ENCODE measurements at places on chromosomes 7 and 10.

- no peak for DNase-seq
Measured at GRCh38 chr10:86104156-86104555, 262.4 kb downstream of the GRID1 start.

DNA sequence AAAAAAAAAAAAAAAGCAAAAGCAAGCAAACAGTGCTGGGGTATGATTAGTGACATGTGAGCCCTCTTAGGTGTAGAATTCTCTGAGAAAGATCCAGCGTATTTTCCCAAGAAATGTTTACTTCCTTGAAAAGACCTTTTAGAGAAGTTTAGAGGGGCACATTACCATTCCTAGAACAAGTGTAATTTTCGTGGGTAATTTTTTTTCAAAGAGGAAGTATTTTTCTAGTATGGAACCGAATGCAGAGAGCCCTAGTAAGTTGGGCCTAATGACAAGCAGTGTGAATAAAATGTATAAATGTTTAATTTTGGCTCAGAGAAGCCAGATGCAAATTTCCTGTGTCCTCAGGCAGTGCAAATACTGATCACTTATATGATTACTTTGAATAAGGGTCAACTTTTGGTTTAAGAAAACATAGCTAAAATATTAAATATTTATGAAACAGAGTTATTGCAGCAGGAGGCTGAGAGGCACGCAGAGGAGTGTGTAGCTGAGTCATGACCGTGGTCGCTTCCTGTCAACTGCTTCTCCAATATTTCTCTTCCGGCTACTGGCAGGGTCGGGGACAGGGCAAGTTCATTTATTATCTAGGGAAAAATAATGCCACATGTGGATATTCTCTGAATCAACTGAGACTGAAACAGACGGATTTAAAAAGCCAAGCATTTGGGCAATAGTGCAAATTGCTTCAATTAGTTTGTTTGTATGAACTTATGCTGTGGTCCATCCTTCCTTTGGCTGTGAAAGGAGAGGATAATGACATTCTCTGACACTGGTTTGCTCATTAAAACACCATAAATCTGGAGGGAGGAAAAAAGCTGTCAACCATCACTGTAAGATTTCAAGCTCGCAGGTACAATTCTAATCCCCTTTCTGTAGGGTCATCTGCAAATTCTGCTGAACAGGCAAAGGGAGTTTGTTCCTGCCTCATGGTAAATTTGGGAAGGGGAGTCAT is 495.2 kb downstream of the GLRX3 start:
- peak; percentile 69 for DNase-seq

GRCh38 chr7:99693427-99694200 is 13.8 kb upstream of the CYP3A5 start:
- no peak for DNase-seq

DNA sequence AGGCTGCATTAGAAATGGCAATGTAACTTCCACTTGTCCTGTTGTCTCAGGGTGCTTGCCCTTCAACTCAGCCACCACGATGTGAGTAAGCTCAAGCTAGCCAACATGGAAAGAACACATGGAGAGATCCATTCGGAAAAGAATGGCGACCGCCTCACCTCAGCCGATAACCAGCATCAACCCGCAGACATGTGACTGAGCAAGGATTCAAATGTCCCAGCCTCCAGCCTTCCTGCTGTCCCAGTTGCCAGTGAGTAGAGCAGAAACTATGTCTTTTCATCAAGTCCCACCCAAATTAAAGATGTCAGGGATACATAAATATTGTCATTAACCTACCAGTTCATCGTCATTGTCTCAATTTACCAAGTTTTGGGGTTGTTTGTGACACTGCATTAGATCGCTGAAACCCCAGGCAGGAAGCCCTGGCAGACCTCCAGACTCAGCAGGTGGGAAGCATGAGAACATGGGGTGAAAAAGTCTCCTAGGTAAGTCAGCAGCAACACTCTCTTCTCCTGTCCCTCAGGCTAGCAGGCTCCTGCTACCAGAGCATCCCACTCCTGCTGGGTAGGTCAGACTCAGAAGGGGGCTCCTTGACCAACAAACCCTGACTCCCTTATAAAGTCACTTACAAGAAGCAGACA is 67.0 kb downstream of the OSBPL3 start:
- DNase-seq, result no peak

DNA sequence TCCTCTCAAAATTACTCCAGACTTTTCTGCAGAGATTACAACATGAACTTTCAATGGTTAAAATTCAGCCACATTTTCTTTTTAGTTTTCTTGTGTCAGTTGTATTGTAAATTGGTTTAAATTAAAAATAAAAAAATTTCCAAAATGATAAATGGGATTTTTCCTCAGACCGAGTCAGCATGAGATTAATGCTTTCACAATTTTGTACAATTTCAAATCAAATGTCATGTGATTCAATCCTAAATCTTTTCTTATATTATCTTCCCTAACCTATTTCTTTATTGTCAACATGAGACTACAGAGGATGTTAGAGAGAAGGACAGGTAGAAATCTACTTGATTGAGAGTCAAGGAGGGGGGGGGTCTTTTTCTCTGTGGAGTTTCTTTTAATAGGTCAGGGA is 33.7 kb downstream of the FZD1 start:
- DNase-seq, result no peak

- DNase-seq, result no peak
Measured at GRCh38 chr7:28199021-28199510, 18.5 kb upstream of the JAZF1 start.

DNA sequence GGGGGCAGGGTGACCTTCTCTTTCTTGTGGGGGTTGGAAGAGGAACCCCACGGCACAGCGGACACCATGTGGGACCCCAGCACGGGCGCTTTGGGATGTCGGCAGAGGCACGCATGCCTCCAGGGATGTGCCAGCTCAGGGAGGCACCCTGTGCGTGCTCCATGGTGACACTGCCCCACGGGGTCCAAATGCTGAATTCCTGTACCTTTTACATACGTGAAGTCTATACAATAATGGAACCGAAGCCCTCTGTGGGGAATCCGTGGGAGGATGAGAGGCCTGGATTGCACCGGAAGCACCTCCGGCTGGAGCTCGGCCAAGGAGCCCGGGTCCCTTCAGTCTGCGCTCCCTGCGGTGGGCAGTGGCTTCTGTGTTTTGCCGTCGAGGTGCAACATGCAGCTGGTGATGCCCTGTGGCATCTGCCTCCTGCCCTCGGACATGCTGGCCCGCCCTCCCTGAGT is 524.3 kb downstream of the DNAJB6 start:
- DNase-seq, result no peak
